ENCODE measurements at places on chromosomes 4 and X. TPM values are rescaled to one million over a fixed set of nuclear protein-coding genes. Genes with fewer than 3 reads are reported as not detected.
A peak's percentile ranks its signal among the peaks of the same experiment; 100 is the strongest.

GRCh38 chr4:72900952-72901351 is 168.6 kb downstream of the COX18 start:
- H3K4me3 ChIP-seq: no peak overlapping the region
- no peaks in the 10 kb centered on the region for H3K27me3 ChIP-seq
- no peaks in the 10 kb centered on the region for H3K36me3 ChIP-seq
- DNase-seq: no peak

- no peaks in the 10 kb centered on the region for H3K36me3 ChIP-seq
- H3K27me3 ChIP-seq: no peaks in the 10 kb centered on the region
- no peak overlapping the region for H3K27ac ChIP-seq
- no peak for DNase-seq
- peaks cover 13% of the 10 kb centered on the region for H3K4me1 ChIP-seq
Observed at GRCh38 chrX:18890724-18891547, 93.0 kb downstream of the PHKA2 start.

The H2BW2 gene
- not detected for total RNA-seq

The LDB2 gene
- total RNA-seq: 0.29 TPM

DNA sequence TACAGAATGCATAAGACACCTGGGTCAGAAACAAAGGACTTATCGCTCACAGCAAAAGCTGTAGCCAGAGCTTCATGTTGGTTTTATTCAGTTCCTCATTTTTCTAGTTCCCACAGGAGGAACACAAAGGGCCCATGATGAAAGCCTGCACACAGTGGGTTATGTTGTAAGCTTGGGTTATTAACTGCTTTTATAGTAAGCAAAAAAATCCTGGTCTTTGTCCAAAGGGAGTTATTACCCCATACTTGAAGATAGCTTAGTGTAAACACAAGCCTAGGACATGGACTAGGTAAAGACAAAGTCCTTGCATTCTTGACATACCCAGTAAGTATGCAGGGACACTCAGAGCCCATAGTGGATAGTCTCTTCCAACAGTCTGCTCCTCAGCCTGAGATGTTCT is 11.7 kb downstream of the BBS12 start:
- no peaks in the 10 kb centered on the region for H3K36me3 ChIP-seq
- no peak for DNase-seq
- H3K4me1 ChIP-seq: peaks cover 3% of the 10 kb centered on the region
- no peak overlapping the region for H3K27ac ChIP-seq
- H3K4me3 ChIP-seq: no peak overlapping the region

GRCh38 chr4:76546759-76547742 is 112.0 kb downstream of the SHROOM3 start:
- H3K4me3 ChIP-seq: peak overlapping the region; percentile 45
- peaks cover 38% of the 10 kb centered on the region for H3K4me1 ChIP-seq
- H3K27me3 ChIP-seq: no peaks in the 10 kb centered on the region
- peak; percentile 82 for DNase-seq
- H3K36me3 ChIP-seq: no peaks in the 10 kb centered on the region
- H3K27ac ChIP-seq: peak overlapping the region; percentile 97

DNA sequence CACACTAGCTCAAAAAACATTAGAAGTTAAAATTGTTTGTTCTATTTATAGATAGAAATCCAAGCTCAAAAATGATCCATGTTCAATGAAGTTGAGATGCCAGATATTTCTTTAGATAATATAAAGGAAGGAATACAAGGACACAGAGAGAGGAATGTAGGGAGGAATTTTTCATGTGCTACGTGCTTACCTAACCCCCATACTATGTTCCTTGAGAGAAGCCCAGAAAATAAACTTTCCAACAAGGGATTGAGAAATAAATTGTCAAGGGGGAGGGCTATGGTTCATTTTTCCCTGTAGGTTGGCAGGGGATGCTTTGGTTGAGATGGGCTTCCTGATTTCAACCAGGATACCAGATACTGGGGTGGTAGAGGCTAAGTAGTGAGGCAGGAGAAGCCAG is 15.6 kb upstream of the ADH5 start:
- H3K36me3 ChIP-seq: no peaks in the 10 kb centered on the region
- H3K4me3 ChIP-seq: no peak overlapping the region
- DNase-seq: no peak
- H3K27me3 ChIP-seq: no peaks in the 10 kb centered on the region
- H3K4me1 ChIP-seq: no peaks in the 10 kb centered on the region
- no peak overlapping the region for H3K27ac ChIP-seq

DNA sequence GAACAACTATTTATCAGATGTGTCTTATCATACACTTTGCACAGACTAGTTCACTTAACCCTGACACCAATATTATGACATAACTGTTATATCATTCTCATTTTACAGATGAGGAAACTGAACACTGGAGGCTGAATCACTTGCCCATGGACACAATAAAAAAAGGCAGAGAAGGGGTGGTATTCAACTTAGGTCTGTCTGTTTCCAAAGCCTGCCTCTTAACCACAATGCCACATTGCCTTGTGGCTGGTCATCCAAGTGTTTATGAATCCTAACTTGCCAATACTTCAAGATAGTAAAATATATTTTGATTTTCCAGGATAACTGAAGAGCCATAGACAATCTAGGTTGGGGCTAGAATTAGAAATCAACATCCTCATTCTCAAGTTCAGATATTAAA is 327.8 kb downstream of the NR3C2 start:
- H3K4me1 ChIP-seq: no peaks in the 10 kb centered on the region
- no peaks in the 10 kb centered on the region for H3K27me3 ChIP-seq
- H3K27ac ChIP-seq: no peak overlapping the region
- H3K36me3 ChIP-seq: no peaks in the 10 kb centered on the region

The LINC00632 gene
- total RNA-seq: 16.0 TPM

The POLA1 gene
- 19.6 TPM for total RNA-seq

The TRIM61 gene
- not detected for total RNA-seq

The PHKA2 gene
- total RNA-seq: 24.6 TPM

DNA sequence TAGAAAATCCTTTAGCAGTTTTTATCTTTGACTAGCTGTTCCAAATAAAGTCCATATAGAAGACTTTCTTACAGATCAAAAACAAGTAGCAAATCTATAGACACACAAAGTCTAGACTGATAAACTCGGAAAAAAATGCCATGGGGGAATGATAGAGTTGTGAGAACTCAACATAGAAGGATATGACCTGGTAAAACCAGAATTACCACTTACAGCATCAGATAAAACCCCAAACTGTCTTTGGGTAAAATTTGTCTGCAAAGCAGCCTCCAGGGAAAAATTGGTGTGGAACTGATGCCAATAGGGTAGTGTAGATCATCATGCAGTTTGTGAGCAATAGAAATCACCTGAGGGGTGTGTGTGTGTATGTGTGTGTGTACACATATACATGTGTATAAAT is 579.1 kb downstream of the SPOCK3 start:
- H3K27me3 ChIP-seq: no peaks in the 10 kb centered on the region
- no peak overlapping the region for H3K4me3 ChIP-seq
- no peaks in the 10 kb centered on the region for H3K36me3 ChIP-seq
- no peak overlapping the region for H3K27ac ChIP-seq
- H3K4me1 ChIP-seq: no peaks in the 10 kb centered on the region

The CT45A2 gene
- not detected for total RNA-seq

The PPP4R3C gene
- not detected for total RNA-seq

DNA sequence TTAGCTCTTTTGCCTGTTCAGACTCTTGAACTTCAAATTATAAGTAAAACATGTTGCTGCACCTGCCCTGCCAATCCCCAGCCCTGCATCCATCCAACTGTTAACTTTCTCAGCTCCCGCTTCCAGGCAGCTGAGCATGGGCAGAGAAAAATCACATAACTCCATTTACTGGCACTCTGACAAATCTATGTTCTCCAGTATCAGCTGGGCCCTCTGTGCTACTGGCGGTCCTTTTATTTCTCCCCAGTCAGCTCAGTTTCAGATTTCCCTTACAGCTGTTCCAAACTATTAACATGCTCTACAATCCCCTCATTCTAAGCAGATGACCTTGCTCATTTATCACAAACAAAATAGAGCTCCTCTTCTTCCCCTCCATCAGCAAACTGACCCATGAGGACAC is 240.4 kb upstream of the TET2 start:
- no peak overlapping the region for H3K4me3 ChIP-seq
- H3K27me3 ChIP-seq: no peaks in the 10 kb centered on the region
- no peaks in the 10 kb centered on the region for H3K36me3 ChIP-seq

DNA sequence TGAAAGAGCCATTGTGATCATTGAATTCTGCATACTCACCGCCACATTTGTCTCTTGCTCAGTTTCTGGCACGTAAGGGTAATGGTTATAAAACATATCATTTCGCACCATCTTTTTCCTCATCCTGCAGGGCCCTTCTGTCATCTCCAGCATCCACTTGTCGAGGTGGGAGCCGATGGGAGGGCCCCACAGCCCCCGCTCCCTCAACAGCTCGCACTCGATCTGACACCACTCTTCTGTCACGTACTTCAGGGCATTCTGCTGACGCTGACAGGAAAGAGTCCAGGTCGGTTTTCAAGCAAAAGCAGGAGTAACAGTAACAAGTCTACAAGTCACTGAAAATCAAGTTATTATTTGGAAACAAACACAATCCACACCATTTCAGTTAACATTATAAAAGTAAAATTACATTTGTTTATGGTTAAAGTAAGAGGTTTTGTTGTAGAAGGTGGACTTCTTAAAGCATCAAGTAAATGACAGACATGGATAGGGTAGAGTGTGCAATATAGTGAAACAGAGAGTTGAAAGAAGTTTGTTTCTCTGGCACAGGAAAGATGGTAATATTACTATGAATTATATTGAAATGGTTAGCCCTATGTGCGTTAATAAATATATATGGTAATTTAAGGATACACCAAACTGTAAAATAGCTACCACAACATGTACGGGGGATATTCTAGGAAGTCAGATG is 150.6 kb downstream of the CDS1 start:
- DNase-seq: no peak
- H3K36me3 ChIP-seq: peaks cover 10% of the 10 kb centered on the region
- H3K27ac ChIP-seq: no peak overlapping the region
- no peaks in the 10 kb centered on the region for H3K4me1 ChIP-seq
- H3K4me3 ChIP-seq: no peak overlapping the region
- H3K27me3 ChIP-seq: no peaks in the 10 kb centered on the region

DNA sequence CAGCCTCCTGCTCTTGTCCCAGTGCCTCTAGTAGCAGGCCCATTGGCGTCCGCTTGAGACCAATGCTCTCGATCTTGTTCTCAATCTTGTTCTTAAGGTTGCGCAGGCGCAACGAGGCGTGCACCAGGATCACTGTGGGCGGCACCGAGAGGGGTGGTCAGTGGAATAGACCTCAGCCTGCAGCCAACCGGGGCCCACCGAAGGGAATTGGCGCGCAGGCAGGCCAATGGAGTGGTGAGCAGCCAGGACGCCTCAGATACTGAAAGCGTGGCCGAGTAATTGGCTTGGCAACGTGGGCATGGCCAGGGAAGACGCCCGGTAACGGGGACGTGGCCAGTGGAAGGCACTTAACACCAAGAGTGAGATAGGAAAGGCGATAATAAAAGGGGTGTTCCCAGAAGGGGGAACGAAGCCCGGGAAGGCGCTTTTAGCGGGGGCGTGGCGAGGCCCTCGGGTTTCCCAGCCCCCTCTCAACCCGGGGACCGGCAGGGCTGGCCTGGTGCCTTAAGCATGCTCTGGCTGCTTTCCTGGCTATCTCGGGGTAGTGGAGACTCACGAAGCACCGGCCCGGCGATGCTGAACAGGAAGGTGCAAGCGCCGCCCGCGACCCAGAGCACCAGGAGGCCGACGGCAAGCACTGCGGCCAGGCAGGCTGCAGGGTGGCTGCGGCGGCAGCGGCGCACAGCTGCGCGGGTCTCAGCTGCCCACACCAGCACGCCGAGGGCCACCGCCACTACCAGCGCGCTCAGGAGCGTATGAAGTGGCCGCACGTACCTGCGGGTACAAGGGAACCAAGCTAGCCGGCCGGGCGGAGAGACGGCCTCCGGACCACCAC is 1.7 kb downstream of the PRAF2 start:
- no peaks in the 10 kb centered on the region for H3K36me3 ChIP-seq
- no peaks in the 10 kb centered on the region for H3K4me1 ChIP-seq
- H3K4me3 ChIP-seq: no peak overlapping the region
- H3K27me3 ChIP-seq: no peaks in the 10 kb centered on the region
- no peak for DNase-seq

DNA sequence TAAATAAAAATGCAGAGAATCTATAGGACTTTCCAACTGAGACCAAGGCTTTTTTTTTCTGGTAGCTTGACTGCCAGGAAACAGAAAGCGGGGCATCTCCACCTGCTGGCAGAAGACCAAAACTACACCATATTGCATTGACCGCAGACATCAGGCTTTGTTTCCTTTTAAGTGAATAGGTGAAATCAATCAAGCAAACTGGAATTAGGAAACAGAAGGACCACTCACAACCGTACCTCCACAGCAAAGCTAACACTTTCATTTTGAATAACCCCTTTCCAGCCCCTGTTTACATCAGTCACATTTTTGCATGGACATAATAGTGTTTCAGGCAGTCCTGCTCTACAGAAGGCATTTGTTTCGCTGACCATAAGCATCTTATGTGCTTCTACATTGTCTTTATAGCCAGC is 218.2 kb downstream of the IDS start:
- no peak overlapping the region for H3K4me3 ChIP-seq
- no peaks in the 10 kb centered on the region for H3K27me3 ChIP-seq
- DNase-seq: peak; percentile 52
- H3K36me3 ChIP-seq: no peaks in the 10 kb centered on the region
- no peak overlapping the region for H3K27ac ChIP-seq

DNA sequence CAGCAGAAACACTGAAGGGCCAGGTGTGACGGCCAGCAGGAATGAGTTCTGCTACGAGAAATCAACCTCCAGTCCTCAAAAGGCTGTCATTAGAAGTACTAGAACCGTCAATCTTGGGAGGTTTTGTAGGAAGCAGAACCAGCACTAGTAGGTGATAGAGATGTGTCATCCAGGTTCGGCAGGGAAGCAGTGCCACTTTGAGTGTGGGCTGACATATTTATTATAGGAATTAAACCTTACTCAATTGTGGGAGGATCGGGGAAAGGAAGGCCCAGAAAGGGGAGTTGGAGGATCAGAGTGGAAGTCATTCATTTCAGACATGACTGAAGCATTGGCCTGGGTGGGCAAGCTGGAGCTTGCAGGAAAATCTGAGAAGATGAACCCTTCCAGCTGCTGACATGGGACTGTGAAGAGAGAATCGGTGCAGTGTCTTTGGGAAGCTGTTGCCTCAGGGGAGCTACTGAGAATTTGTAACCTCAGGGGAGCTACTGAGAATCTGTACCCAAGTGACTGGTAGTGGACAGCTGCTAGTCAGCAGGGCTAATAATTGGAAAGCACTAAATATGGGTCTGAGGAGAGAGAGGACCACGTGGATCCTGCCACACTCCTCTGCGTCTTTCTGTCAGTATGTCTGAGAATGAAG is 177.4 kb downstream of the SPRY1 start:
- H3K27ac ChIP-seq: no peak overlapping the region
- H3K4me3 ChIP-seq: no peak overlapping the region
- DNase-seq: no peak
- no peaks in the 10 kb centered on the region for H3K27me3 ChIP-seq
- no peaks in the 10 kb centered on the region for H3K36me3 ChIP-seq

GRCh38 chr4:167020410-167020809 is 213.9 kb downstream of the SPOCK3 start:
- no peaks in the 10 kb centered on the region for H3K36me3 ChIP-seq
- no peak overlapping the region for H3K4me3 ChIP-seq
- no peaks in the 10 kb centered on the region for H3K27me3 ChIP-seq
- peak; percentile 13 for DNase-seq
- H3K4me1 ChIP-seq: peaks cover 21% of the 10 kb centered on the region

The LRP2BP gene
- total RNA-seq: 0.44 TPM

GRCh38 chr4:53481586-53481985 is 104.1 kb downstream of the FIP1L1 start:
- peaks cover 24% of the 10 kb centered on the region for H3K4me1 ChIP-seq
- H3K4me3 ChIP-seq: no peak overlapping the region
- H3K27ac ChIP-seq: no peak overlapping the region
- H3K36me3 ChIP-seq: no peaks in the 10 kb centered on the region
